Ovary (tissue), 10 donors: ENCODE measurements at places on chromosomes 3 and 15. TPM values are rescaled to one million over a fixed set of nuclear protein-coding genes. Genes with fewer than 3 reads are reported as not detected.

- DNase-seq = no peak
Measured at GRCh38 chr15:78394981-78395616, 42.9 kb upstream of the IREB2 start.

DNA sequence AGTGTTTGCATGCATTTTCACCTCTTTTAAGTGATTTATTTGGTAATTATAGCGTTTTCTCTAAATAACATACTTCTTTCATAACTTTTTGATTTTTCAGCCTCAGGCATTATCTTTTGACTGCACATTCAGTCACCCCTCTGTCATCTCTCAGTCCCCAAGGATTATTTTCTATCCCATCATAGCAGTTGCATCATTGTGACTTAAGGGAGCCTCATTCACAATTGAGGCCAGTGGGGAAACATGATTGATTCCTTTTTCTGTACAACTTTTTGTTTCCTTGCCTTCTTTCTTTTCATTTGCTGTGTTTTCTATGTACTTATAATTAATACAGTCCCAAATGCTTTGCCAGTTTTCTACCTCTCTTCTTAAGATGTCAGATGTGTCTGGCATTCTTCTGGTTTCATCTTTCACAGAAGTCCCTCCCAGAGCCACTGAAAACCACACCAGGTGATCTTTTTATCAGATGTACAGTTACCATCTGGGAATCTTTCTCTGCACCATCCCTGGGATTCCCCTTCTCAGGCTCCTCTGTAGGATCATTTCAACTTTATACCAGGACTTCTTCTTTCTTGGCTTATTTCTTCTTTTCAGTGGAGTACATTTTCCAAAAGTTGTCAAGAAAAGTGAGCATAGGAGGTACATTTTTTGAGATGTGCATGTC is 151.4 kb downstream of the RAP2B start:
- DNase-seq = no peak

DNA sequence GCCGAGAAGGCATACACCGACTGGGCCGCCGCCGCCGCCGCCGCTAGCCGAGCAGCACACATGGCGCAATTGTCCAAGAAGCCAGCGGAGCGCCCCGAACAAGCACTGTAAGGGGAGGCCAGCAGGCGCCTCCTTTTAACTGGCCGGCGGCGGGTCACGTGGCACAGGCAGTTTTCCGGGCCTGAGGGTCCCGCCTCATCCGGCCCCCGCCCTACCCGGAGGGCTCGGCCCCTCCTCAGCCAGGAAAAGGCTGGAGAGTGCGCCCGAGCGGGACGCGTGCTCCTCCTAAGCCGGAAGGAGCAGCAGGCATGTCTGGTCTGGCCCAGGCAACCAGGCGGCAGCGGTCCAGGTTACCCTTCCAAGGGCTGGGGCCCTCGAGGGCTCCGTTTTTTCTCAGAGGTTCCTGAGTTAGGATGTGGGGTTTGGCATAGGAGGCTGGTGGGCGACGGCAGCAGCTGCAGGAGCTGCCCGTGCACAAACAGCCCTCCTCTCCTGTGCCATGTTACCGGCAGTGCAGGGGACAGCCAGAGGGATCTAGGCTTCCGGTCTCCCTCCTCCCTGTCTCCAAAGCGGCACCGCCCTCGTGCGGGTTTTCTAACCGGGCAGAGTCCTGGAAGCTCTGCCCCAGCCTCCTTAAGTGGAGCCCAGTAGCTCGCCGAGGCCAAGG is at the start of gene GPX1:
TSS of gene GPX1 (minus strand) at position 137 of the 667 bp plus-strand sequence. CDS start at position 62, 75 bp downstream.
- DNase-seq = peak; percentile 96

GRCh38 chr3:123618076-123618708 is 33.3 kb upstream of the HACD2 start:
- no peak for DNase-seq

DNA sequence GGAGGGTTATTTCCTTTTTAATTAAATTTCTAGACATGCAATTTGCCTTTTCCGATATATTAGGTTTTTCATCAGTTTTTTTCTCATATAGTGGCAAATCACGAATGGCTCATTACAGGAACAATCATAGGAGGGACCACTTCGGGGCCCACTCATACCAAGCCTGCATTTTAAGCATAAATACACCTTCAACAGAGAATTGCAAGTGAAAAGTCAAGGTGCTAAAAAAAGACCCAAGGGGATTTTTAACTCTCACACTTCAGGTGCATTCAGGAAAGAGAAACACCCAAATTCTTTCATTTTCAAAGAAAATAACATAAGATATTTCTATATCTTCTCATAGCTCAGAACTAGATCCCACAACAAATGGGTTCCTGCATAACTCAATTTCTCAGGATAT is 979.6 kb upstream of the NR2F2 start:
- DNase-seq = no peak

DNA sequence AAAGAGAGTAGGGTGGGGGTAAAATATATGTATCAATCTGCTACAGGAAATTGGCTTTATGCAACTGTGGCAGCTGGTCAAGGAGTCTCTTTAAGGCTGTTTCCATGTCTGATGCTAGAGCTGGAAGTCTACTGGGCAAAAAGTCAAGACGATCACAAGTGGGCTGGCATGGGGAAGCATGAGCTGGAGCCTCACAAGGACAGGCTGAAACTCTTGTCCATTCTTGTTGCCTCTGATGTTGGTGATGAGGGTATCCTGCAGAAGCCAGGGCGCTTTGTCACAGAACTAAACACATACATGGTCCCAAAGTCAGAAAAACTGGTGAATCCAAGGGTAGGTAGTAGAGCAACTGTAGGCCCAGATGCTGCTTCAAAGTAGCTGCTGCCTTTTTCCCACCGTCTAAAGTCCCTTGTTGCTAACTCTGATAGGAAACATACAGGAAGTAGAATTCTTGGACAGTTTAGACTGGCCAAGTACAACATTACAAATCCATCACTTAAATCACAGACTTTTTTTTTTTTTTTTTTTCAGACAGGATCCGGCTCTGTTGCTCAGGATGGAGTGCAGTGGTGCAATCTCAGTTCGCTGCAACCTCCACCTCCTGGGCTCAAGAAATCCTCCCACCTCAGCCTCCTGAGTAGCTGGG is 54.2 kb downstream of the RPL39L start:
- no peak for DNase-seq

- DNase-seq = no peak
Measured at GRCh38 chr3:189292667-189293484, 121.1 kb downstream of the TPRG1 start.

- DNase-seq = no peak
Measured at GRCh38 chr3:131053043-131053859, 26.6 kb downstream of the NEK11 start.

DNA sequence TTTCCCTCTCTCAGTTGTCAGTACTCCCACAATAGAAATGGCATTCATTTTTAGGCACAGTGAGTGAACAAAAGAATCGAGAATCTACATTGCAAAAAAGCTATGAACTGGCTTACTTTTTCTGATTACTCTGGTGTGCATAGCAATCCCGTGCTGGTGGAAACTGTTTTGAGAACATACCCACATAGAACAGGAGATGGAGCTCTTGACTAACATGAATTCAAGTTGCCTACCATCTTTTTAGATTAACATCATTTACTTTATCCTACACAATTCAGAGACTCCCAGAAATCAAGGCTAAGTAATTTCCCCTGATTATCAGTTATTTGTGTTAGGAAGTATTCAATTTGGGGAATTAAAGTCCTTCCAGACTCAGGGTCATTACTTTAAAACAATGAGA is 326.6 kb downstream of the ARPP21 start:
- DNase-seq = no peak

DNA sequence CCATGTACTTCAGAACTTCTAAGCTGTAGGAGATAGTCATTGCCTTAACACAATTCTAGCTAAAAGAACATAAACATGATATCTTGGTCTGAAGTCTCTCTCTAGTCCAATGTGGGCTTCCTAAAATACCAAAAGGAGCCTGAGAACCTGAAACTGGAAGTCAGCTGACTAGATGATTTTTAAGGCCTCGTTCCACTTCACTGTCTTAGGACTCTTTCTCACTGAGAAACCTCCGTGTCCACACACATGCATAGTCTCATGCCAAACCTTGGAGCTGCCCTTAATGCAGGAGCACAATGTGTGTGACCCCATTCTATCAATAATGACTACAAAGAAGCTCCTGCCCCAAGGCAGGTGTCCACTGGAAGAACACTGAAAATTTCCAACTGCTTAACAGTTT is 87.7 kb downstream of the ETFA start:
- DNase-seq = no peak

- DNase-seq = no peak
Measured at GRCh38 chr3:9056581-9056980, 93.3 kb upstream of the RAD18 start.

GRCh38 chr15:75054172-75054897 is 30.9 kb downstream of the PPCDC start:
- DNase-seq = no peak

GRCh38 chr3:65548848-65549625 is 489.7 kb downstream of the MAGI1 start:
- DNase-seq = peak; percentile 20

DNA sequence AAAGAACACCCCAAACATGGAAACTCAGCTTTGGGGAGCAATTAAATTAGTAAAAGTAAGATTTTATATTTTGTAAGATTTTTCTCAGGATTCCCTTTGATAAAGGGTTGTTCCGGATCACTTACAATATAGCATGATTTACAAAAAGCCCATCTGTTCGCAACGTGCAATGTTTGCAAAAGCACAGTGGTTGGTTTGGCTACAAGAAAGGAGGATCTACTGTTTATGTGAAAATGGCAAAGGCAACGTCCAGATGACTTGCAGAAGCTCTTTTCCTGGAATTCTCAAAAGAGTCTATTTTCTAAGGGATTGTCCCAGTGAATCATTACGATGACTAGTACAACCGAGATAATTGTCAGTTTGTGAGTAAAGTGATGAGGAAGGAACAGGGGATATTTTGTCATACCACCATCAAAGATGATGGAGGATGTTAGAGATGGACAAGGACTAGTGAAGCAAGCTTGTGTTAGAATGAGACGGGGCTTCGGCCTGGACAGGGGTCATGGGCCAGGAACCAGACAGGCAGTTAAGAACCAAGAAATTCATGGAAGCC is 71.6 kb downstream of the CRYGS start:
- DNase-seq = no peak

DNA sequence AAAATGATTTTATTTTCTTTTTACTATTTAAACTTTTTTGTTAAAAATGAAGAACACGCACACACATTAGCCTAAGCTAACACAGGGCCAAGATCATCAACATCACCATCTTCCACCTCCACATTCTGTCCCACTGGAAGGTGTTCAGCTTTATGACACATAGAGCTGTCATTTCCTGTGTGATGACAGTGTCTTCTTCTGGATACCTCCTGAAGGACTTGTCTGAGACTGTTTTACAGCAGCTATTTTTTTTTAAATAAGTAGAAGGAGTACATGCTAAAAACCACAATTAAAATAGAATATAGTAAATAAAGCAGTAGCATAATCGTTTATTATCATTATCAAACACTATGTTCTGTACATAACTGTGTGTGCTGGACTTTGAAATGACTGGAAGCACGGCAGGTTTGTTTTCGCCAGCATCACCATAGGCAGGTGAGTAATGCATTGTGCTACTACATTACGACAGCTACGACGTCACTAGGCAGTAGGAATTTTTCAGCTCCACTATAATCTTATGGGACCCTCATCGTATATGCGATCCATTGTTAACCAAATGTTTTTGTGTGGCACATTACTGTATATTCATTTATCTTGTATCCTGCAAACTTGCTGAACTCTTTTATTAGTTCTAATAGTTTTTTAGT is 72.8 kb downstream of the KLF15 start:
- DNase-seq = no peak

- no peak for DNase-seq
Measured at GRCh38 chr15:38702178-38702912, 137.7 kb upstream of the RASGRP1 start.

DNA sequence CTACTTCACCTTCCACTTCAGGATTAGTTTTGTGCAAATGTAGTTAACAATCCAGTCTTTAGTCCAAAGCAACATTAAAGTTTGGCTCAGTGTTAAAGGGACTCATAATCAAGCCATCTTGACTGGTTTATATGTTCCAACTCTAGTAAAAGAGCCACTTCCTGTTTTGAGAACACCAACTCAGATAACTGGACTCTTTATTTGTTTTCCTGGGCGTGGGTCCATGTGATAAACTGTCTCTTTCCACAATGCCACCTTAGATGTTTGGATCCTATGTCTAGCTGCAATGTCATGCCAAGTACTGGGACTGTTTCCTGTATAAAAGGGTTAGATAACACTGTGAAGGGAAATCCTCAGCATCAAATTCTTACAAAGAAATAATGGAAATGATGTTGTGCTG is 545.0 kb downstream of the PYDC2 start:
- no peak for DNase-seq

GRCh38 chr3:55244247-55244646 is 242.9 kb downstream of the WNT5A start:
- no peak for DNase-seq

- DNase-seq = no peak
Measured at GRCh38 chr3:23077126-23077525, 126.0 kb upstream of the UBE2E2 start.

MRAS gene
- 46.4 TPM for polyA plus RNA-seq

C3orf49 gene
- not detected for polyA plus RNA-seq

HEXA gene
- polyA plus RNA-seq = 166 TPM

ARGFX gene
- not detected for polyA plus RNA-seq

GNAT1 gene
- not detected for polyA plus RNA-seq

PSMD6 gene
- polyA plus RNA-seq = 68.6 TPM
